ENCODE measurements at places on chromosomes 12 and 14.

GRCh38 chr12:56633468-56634241 lies 3.5 kb upstream of the BAZ2A start:
- peaks cover 27% of the 10 kb centered on the region for H3K4me1 ChIP-seq
- no peaks in the 10 kb centered on the region for H3K27me3 ChIP-seq
- H3K36me3 ChIP-seq, result peaks cover 15% of the 10 kb centered on the region
- peak overlapping the region; percentile 90 for H3K4me3 ChIP-seq
- H3K27ac ChIP-seq, result no peak overlapping the region

GRCh38 chr12:81800298-81801148 lies 41.4 kb upstream of the PPFIA2 start:
- peak overlapping the region; percentile 7 for H3K27ac ChIP-seq
- no peak overlapping the region for H3K4me3 ChIP-seq
- DNase-seq, result peak; percentile 38
- no peaks in the 10 kb centered on the region for H3K36me3 ChIP-seq
- no peaks in the 10 kb centered on the region for H3K4me1 ChIP-seq

- H3K27me3 ChIP-seq, result peaks cover 83% of the 10 kb centered on the region
- peaks cover 7% of the 10 kb centered on the region for H3K4me1 ChIP-seq
- H3K36me3 ChIP-seq, result no peaks in the 10 kb centered on the region
- no peak for DNase-seq
Measured at GRCh38 chr14:24057271-24057670, 5.5 kb downstream of the CARMIL3 start.

GRCh38 chr12:65603438-65604351 lies 220.6 kb upstream of the HMGA2 start:
- H3K4me3 ChIP-seq, result peak overlapping the region; percentile 84
- DNase-seq, result peak; percentile 92
- H3K27me3 ChIP-seq, result no peaks in the 10 kb centered on the region
- H3K27ac ChIP-seq, result peak overlapping the region; percentile 93
- H3K36me3 ChIP-seq, result peaks cover 23% of the 10 kb centered on the region

DNA sequence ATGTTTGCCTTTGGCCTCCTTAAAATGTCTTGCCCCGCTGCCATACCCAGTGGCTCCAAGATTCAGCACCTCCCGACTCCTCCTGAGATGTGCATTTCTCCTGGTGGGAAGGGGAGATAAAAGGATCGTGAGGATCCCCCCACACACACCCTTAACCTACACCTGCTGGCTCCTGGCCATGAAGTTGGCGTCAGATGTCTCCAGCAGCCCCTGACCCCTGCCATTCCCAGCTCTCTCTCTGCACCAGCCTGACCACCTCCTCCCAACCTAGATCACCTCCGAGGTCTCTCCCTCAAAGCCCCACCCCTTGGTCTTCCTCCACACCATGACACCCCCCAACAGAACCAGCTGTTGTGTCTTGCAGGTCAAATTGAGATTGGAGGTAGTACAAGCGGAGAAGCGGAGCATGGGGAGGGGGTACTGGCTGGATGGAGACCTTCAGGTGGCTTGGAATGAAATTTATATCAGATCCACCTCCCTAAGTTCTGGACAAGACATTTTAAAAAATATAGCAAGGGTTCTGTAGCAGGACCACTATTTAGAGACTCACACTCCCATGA lies 151.1 kb upstream of the FKBP4 start:
- H3K27me3 ChIP-seq, result no peaks in the 10 kb centered on the region
- H3K4me3 ChIP-seq, result no peak overlapping the region
- H3K4me1 ChIP-seq, result peaks cover 14% of the 10 kb centered on the region
- DNase-seq, result no peak
- H3K27ac ChIP-seq, result no peak overlapping the region

DNA sequence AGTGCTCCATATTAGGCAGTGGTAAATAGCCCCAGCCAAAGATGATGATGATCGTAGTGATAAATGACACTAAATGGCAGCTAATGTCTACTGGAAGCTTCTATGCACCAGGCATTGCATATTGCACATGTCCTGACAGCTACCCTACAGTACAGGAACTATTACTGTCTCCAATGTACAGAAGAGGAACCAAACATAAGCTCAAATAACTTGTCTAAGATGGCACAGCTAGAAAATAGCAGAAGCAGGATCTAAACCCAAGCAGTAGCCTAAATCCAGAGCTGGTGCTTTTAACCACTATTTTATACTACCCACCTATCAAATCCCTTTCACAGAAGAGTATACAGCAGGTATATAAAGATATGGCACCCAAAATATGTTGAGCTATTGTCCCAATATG lies 28.9 kb downstream of the ESR2 start:
- no peak overlapping the region for H3K27ac ChIP-seq
- no peak overlapping the region for H3K4me3 ChIP-seq
- no peaks in the 10 kb centered on the region for H3K4me1 ChIP-seq
- DNase-seq, result no peak
- H3K27me3 ChIP-seq, result no peaks in the 10 kb centered on the region

GRCh38 chr14:92540472-92541048 lies 27.0 kb downstream of the RIN3 start:
- H3K4me3 ChIP-seq, result no peak overlapping the region
- H3K27me3 ChIP-seq, result no peaks in the 10 kb centered on the region
- DNase-seq, result peak; percentile 98
- peaks cover 17% of the 10 kb centered on the region for H3K4me1 ChIP-seq

- no peak overlapping the region for H3K4me3 ChIP-seq
- no peaks in the 10 kb centered on the region for H3K36me3 ChIP-seq
- DNase-seq, result no peak
- no peaks in the 10 kb centered on the region for H3K27me3 ChIP-seq
Measured at GRCh38 chr12:62891805-62892549, 43.0 kb downstream of the PPM1H start.

GRCh38 chr14:65961004-65961403 lies 525.2 kb upstream of the CCDC196 start:
- H3K4me1 ChIP-seq, result no peaks in the 10 kb centered on the region
- DNase-seq, result peak; percentile 16
- no peaks in the 10 kb centered on the region for H3K36me3 ChIP-seq
- H3K27me3 ChIP-seq, result peaks cover 39% of the 10 kb centered on the region

GRCh38 chr12:90991952-90992465 lies 12.8 kb downstream of the EPYC start:
- H3K36me3 ChIP-seq, result no peaks in the 10 kb centered on the region
- H3K27me3 ChIP-seq, result no peaks in the 10 kb centered on the region
- H3K4me1 ChIP-seq, result no peaks in the 10 kb centered on the region
- no peak overlapping the region for H3K27ac ChIP-seq
- no peak overlapping the region for H3K4me3 ChIP-seq

- H3K36me3 ChIP-seq, result no peaks in the 10 kb centered on the region
- H3K27ac ChIP-seq, result no peak overlapping the region
- no peak for DNase-seq
- H3K4me3 ChIP-seq, result no peak overlapping the region
Measured at GRCh38 chr14:101322223-101322622, 239.1 kb upstream of the DIO3 start.

GRCh38 chr14:39015360-39015961 lies 87.6 kb downstream of the SEC23A start:
- H3K4me1 ChIP-seq, result no peaks in the 10 kb centered on the region
- DNase-seq, result peak; percentile 66
- no peak overlapping the region for H3K27ac ChIP-seq
- H3K4me3 ChIP-seq, result no peak overlapping the region
- no peaks in the 10 kb centered on the region for H3K27me3 ChIP-seq

DNA sequence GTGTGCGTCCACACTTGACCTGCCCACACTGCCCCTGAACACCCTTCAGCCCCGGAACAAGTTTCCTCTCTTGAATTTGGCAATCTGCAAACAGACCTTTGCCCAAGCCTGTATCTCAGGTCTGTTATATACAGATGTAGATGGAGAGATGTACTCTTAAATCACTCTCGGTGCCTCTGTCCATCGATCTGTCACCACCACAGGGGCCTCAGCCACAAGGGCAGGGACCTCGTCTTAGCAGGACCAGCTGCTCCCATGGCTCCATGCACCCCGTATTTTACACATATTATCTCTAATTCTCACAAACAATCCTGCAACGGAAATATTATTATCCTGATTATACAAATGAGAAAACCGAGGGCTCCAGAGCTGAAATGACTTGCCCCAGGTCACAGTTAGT lies 313.4 kb downstream of the BCL11B start:
- no peaks in the 10 kb centered on the region for H3K36me3 ChIP-seq
- H3K27ac ChIP-seq, result no peak overlapping the region
- no peaks in the 10 kb centered on the region for H3K4me1 ChIP-seq
- no peak overlapping the region for H3K4me3 ChIP-seq
- DNase-seq, result no peak

Measured in mesenchymal stem cell (in vitro differentiated cells and primary cell).